Activated naive CD4-positive, alpha-beta T cell (primary cell): ENCODE measurements at places on chromosomes 3 and 15.

- no peak for DNase-seq
Observed at GRCh38 chr3:26438981-26439884, 183.3 kb upstream of the LRRC3B start.

- DNase-seq: no peak
Observed at GRCh38 chr3:4820296-4821121, 158.7 kb upstream of the BHLHE40 start.

DNA sequence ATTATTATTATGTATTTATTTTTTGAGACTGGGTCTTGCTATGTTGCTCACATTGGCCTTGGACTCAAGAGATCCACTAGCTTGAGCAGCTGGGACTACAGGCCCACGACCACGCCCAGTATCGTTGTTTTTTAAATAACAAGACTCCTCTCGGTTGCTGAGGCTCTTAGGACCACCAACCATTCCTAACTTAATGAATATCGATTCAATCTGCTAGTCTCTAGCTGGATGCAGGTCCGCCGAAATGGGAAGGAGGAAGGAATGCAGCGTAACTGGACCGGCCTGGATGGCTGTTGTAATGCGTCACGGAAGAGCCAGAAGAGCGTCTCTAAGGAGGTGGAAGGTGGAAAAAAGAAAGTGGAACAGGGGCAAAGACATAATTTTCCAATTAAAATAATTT, 1.7 kb downstream of the ANXA2 start:
- DNase-seq: no peak

DNA sequence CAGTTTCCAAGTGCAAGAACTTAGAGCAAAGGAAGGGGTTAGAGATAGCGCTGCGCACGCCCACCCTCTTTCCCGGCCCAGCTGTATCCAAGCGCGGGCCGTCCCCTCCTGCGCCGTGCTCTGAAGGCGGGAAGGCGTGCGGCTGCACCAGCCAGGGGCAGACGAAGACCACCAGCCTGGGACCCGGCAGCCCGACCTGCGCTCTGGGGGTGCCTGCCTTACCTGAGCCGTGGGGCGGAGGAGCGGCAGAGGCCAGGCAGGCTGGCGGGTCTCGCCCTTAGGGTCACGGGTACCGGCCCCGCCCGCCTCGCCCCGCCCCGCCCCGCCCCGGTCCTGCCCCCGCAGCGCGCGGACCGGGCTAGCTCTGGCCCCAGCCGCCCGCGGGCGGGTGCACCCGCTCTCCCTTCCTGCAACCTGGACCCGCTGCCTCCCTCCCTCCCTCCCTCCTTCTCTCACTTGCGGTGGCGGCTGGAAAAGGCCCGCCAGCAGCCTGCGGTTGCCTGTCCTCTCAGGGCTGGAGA, at the start of gene WDR72:
Gene WDR72, minus strand, starts transcription at position 253 of the 521 bp plus-strand sequence. CDS start 26,514 bp downstream, outside the sequence.
- no peak for DNase-seq

- DNase-seq: no peak
Observed at GRCh38 chr3:53704363-53704725, 141.9 kb downstream of the CHDH start.

DNA sequence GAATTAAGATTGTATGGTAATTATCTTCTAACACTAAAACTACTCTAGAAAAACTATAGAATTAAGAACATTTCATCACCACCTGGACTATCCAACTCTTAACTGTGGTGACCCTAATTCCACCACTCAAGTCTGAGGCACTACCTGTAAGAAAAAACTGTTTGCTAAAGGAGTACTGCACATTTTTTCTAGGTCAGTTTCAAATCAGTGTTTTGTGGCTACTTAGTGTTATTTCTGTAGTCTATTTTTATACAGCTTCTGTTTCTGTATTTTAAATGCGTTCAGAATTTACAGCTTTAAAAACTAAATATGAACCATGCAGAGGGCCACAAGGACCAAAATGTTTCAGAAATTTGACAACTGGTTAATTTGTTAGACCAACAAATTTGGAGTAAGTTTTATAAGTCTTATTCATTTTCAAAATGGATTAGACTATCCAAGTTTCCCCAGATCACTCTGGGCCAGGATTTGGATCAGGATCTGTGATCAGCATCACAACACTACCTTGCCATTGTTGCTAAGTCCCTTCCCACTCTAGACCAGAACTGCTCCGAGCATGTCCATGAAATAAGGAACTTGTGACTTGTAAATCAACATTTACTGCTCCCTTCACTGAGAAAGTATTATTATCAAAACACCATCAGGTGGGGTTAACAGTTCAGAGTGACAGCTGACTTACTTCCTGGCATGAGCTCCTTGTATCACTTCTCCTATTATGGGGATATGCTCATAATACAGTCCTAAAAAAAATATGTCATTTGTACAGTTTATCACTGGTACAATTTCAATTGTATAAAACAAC, 8.6 kb downstream of the GLT8D1 start:
- DNase-seq: no peak

DNA sequence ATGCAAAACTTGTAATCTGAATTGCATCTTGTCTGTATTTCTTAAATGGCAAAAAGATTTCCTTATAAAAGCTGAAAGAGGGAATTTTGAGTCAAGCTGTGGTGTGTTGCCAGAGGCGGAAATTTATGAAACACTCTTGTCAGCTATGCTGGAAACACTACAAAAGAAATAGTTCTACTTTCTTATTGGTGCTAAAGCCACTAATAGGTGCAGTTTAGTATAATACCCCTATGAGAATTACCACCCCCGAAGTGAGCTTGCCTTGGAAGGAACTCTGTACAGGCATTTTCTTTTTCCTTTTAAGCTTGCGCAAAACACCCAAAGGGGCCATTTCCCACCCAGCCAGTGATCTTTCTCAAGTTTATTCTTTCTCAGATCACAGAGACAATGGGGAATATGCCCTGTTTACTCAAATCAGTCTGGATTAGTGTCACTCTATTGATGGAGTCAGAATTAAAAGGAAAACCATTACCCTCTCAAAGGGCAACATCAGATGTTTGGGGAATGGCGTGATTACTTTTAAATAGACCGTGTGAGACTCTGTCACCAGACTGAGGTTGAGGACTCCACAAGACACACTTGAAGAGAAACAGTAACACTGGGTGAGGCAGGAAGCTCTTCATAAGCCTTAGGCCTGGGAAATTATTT, 166.0 kb downstream of the TP63 start:
- no peak for DNase-seq

DNA sequence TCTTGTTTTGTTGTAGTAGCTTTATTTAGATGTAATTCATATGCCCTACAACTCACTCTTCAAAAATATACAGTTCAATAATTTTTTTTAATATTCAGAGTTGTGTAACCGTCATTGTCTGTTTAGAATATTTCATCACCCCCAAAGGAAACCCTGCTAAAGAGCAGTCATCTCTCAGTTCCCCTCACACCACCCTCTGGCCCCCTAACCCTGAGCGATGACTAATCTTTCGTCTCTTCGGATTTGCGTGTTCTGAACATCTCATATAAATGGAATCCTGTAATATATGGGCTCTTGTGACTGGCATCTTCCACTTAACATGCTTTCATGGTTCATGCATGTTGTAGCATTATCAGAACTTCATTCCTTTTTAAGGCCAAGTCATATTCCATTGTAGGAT, 183.8 kb downstream of the ATG7 start:
- no peak for DNase-seq

- DNase-seq: no peak
Observed at GRCh38 chr15:23647421-23648370, at the start of gene MAGEL2. MAGEL2 (minus strand) TSS chr15:23647867; CDS start chr15:23647742, 125 bp downstream.

GRCh38 chr15:77529394-77530159, 103.1 kb downstream of the LINGO1 start:
- DNase-seq: no peak

GRCh38 chr15:25631971-25632370, 193.1 kb upstream of the UBE3A start:
- DNase-seq: no peak

DNA sequence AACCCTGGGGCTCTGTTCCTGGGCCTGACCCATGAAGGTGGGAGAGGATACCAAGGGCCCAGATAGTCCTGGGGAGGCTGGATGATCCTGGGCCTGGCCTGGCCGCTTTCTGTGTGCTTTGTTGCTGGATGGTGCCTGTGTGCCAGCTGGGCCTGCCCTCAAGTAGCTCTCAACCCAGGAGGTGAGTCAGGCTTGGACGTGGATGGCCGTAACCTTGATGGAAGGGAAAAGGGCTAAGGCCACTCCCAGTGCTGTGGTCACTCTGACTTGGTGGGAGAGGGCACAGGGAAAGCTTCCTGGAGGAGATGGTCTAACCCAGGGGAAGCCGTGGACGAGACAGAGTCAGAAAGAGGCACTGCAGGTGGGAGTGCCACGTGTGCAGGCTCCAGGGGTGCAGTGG, 9.4 kb downstream of the TMEM43 start:
- no peak for DNase-seq

DNA sequence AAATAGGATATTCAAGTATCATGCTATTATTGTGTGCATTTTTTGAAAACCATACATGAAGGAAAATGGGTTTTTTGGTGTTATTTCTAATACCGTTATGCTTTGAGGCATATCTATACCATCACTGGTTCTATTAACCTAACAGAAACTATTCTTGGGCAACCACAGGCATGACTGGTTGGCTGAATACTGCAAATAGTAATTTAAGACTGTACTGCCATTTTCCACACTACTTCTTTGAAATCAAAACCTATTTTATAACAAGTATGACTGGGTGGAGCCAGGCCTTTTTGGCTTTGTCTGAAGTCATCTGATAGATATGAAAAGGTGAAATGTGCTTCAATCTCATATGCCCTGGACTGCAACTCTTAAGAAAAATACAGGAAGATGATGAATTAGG, 115.1 kb downstream of the ULK4 start:
- DNase-seq: no peak

DNA sequence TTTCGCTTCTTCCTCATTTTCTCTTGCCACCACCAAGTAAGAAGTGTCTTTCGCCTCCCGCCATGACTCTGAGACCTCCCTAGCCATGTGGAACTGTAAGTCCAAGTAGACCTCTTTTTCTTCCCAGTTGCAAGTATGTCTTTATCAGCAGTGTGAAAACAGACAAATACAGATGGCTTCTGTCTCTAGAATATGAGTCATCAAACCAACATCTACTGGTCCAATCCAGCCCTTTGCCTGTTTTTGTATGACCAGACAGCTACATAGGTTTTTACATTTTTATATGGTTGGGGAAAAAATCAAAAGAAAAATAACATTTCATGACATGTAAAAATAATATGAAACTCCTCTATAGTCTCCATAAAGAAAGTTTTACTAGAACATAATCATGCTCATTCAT, 118.7 kb upstream of the PTPRG start:
- no peak for DNase-seq

DNA sequence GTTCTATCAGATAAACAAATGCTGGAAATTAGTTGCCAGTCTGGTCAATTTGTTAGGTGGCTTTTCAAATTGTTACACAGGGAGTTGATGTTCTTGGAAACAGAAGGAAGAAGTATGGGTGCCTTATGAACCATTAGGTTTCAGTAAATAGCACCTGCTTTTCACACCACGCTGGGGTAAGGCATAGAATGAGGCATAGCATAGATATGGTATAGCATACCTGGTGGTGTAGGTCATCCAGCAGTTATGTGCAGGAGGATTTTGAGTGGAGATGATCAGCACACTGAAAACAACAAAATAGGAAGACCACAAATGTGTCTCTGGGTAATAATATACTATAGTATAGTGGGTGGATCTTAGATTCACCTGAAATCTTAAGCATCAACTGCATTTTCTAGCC, 121.4 kb downstream of the GMPS start:
- no peak for DNase-seq

DNA sequence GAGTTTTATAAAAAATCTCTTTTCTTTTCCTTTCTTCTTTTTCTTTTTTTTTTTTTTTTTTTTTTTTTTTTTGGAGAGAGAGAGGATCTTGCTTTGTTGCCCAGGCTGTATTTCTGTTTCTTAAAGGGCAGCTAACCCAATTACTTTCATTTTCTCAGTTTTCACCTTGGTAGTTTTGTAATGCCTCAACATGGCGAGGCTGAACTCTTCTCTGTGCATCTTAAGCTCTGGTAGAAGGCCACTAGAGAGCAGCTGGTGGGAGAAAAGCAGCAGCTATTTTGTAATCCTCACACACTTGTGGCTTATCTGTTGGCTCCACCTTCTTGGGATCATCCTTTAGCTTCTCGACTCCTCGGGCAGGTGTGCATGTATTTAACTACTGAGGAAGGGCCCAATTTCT, 152.2 kb upstream of the MEIS2 start:
- no peak for DNase-seq

DNA sequence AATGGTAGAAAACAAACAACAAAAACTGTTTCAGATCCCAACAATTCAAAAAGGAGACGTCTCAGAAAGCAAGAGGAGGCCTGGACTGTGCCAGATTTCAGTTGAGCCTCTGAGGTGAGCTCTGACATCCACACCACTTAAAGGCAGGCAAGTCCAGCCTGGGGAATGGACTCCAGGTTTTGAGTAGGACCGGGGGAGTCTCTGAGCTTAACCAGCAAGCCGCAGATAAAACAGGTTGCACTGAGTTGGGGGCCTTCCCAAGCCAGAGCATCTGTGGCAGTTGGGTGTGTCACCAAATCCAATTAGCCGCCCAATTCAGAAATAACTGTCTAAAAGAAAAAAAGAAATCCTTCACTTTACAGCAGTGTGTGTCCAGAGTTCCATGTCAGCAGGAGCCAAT, 54.7 kb downstream of the OXNAD1 start:
- DNase-seq: no peak

DNA sequence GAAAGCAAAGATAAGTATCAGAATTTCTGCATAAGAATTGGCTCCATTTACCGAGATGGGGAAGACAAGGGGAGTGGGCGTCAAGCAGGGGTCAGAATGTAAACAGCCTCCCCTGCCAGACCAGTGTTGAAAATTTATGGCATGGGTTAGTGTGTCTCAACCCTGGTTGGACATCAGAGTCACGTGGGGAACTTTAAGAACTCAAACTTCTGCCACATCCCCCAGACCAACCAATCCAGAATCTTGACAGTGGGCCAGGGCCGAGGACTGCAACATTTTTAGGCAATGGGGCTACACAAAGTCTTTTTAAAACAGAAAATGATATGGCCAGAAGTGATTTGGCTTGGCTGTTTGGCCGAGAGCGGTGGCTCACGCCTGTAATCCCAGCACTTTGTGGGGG, 14.3 kb upstream of the MASP1 start:
- no peak for DNase-seq

DNA sequence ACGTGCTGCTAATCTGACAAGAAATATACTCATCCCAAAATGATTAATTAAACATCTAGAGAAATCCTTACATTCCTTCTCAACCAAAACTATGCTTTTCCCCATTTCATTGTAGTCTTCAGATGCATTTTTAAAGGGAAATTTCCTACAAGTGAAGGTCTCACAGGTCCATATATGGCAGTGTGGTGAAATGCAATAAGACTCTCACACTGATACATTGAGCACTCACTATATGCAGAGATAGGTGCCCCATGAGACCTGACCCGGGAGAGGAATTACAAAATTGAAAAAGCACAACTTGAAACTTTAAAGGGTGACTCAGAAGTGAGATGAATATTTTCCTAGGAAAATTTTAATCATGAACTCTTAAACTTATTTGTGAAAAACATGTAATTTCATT, 629.2 kb upstream of the NAALADL2 start:
- DNase-seq: no peak

DNA sequence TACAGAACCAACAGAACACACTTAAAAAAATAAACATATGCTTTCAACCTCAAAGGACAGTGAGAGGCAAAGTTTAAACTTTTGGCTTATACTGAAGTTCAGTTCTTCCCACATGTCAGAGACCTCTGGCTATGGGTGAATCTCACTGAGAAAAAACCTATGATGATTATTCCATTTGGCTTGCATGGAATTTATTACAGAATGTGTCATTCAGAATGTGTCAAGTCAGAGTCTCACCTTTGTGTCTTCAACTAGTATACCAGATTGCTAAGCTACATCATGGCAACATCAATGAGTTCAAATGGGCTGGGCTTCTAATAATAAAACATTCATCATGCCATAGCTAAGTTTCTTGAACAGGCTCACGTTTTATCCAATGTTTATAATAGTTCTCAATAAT, 987.0 kb downstream of the NTRK3 start:
- DNase-seq: no peak
